CD4-positive, alpha-beta T cell treated with Interleukin-17A for 4 hours (primary cell): ENCODE measurements at places on chromosomes 2 and 18.

DNA sequence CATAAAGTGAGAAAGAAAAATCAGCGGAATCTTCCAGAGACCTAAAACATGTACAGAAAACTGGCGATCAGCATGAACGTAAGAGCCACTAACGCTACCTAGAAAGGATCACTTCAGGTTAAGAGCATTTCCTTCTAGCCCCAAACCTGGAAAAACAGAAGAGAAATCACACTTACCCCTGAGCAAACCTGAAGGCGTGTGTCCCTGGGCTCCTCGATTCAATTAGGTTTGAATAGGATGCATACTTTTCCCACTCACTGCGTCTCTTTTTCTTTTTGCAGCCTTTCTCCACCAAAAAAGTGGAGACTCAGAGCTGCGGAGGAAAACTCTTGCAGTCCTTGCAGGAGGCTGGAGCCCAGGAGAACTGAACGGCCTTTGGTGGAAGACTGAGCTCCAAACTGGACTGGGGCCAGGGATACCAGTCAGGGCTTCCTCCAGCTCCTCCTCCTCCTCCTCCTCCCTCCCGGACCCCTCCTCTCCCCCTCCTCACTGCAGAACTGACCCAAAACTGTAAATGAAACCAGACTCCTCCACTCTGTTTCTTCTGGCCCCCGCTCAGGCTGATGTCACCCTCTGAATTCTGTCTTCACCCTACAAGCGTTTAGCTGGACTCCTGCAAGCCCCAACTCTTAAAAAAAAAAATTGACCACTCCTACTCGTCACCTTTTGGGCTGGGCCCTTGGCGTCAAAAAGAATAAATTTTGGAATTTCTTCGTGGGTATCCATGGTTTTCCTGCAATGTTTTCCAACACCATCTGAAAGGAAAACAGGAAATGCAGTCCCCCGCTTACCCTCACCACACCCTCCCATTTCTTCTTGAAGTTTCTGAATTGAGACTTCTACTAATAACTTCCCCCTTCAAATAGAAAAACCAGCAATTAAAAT is at the start of gene COL6A3:
Gene COL6A3 (minus strand): TSS at position 388 of the 885 bp plus-strand sequence. CDS start 17,347 bp downstream, outside the sequence.
- no peak for DNase-seq

GRCh38 chr2:191015239-191015638 is 1.3 kb upstream of the STAT1 start:
- DNase-seq, result no peak

DNA sequence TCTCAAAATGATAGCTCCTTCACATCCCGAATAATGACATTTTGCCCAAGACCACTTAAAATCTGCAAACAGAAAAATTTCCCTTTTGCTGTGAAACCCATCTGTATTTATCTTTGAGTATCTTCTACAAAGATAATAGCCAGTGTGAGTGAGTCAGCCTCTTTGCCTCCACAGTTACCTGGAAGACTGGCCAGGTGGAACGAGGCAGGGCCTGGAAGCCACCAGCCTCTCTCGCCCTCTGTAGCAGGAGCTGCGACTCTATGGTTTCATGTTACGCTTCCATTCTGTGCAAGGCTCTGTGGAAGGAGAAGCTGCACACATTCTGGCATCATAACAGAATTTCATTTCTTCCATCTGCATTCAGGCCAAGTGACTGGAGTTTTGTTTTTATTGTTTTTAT is 9.5 kb downstream of the ELP2 start:
- no peak for DNase-seq

GRCh38 chr2:233689501-233689900 is 3.2 kb upstream of the UGT1A6 start:
- DNase-seq, result no peak

- peak; percentile 46 for DNase-seq
Measured at GRCh38 chr2:239289545-239289944, 111.3 kb downstream of the HDAC4 start.

GRCh38 chr18:31850844-31851243 is 90.2 kb upstream of the SLC25A52 start:
- no peak for DNase-seq

GRCh38 chr2:192124571-192124970 is 70.2 kb downstream of the TMEFF2 start:
- DNase-seq, result no peak

GRCh38 chr2:217288472-217289063 is 428.7 kb upstream of the TNP1 start:
- no peak for DNase-seq
